ENCODE measurements at places on chromosomes 3 and 15.

- DNase-seq: no peak
Observed at GRCh38 chr3:58052373-58053273, 44.4 kb downstream of the FLNB start.

DNA sequence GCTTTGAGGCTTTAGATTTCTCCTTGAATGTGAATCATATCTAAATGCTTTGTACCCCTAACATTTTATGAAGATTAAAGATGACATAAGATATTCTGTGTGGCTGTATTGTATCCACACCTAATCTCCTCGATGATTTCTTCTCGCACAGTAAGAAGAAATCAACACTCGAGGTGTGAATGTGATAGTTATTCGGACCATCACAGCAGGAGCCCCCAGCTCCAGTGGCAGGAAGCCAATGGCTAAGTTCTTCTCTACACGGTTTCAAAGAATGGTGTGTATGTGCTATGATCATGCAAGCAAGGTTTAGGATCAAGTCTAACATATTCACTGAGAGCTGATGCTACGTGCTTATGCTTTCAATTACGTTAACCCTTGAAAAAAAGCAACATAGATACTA lies 271.0 kb downstream of the SUCLG2 start:
- DNase-seq: no peak

GRCh38 chr15:22253676-22254408 lies 173.5 kb downstream of the OR4M2 start:
- no peak for DNase-seq

GRCh38 chr15:65610871-65611718 lies at the start of gene INTS14:
TSS of gene INTS14 (minus strand) at chr15:65611131. CDS start at chr15:65607380, 3,751 bp downstream.
- DNase-seq: peak; percentile 89

DNA sequence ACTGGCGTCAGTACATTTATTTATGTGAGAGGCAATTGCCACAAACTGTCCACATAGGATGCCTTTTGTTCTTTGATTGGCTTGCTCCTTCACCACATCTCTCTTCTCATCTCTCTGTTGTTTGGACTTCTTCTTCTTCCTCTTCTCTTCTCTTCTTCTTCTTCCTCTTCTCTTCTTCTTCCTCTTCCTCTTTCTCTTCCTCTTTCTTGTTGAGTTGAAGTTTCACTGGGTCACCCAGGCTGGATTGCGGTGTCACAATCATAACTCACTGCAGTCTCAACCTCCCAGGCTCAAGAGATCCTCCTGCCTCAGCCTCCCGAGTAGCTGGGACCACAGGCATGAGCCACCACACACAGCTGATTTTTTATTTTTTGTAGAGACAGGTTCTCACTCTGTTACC lies 67.7 kb upstream of the GSK3B start:
- no peak for DNase-seq

DNA sequence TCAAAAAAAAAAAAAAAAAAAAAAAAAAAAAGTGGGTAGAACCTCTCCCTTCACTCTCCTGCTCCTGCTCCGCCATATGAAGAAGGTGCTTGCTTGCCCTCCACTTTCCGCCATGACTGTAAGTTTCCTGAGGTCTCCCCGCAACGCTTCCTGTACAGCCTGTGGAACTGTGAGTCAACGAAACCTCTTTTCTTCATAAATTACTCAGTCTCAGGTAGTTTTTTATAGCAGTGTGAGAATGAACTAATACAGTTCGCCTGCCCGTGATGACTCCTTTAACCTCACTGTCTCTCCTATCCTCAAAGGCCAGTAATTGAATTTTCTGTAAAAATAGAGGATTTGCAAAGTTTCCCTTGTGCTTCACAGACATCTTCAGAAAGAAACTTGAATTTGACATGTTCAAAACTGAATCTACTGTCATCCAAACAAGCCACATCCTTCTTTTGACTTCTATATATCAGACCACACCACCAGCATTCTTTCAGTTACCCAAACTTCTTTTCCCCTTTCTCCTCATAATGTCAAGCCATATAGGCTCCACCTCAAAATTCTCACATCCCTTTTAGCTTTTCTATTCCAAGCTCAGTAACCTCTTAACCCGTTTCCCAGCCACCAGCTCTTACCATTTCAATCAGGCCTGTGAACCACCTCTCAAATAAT lies 44.3 kb downstream of the P2RY1 start:
- no peak for DNase-seq

DNA sequence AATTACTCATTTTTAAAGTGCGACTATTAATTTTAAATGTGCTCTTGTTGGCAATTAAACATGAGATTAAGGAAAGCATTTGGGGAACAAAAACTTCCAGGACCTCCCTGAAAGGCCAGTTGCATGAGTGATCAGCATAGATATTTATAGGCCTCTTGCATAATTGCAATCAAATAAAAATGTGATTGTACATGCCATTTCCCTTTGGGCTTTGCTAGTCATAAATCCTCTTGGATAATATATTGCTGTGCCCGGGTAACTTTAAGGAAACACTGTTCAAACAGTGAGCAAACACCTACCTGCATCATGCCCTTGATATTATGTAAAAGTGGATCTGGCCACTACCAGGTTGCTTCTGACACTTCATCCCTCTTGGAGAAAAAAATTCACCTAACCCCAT lies 239.1 kb downstream of the MCTP2 start:
- DNase-seq: no peak

DNA sequence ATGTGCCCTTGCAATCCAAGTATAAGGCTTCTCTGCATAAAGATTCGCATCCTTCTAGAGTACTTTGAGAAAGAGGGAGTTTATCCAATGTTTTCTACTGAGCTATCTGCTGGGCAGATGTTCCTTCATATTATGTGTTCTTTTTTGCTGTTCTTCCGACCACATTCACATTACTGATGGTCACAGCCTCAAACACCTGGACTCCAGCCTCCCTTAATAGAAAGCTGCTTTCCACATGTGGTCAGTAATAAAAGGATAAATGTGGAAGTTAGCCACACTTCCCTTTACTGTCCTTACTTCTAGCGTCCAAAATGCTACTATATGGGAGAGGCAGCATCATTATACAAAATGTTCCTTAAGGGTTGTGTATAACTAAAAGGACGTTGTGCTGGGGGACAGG lies 116.9 kb downstream of the CD47 start:
- no peak for DNase-seq

DNA sequence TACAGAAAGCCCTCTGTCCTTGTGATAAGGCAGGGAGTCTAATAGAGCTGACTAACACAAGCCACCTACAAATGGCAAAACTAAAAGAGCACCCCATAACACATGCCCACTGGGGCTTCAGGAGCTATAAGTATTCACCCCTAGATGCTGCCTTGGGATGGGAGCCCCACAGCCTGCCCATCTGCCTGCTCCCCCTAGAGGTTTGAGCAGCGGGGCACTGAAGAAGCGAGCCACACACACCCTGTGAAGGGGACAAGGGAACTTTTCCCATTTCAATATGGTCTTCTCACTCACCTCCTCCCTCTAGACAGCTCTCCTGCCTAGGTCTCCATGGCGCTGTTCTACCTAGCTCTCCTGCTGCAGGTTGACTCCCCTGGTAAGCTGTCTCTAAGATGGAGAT lies 261.0 kb downstream of the SHQ1 start:
- DNase-seq: no peak

GRCh38 chr15:43749690-43750345 lies 3.6 kb downstream of the PDIA3 start:
- no peak for DNase-seq

DNA sequence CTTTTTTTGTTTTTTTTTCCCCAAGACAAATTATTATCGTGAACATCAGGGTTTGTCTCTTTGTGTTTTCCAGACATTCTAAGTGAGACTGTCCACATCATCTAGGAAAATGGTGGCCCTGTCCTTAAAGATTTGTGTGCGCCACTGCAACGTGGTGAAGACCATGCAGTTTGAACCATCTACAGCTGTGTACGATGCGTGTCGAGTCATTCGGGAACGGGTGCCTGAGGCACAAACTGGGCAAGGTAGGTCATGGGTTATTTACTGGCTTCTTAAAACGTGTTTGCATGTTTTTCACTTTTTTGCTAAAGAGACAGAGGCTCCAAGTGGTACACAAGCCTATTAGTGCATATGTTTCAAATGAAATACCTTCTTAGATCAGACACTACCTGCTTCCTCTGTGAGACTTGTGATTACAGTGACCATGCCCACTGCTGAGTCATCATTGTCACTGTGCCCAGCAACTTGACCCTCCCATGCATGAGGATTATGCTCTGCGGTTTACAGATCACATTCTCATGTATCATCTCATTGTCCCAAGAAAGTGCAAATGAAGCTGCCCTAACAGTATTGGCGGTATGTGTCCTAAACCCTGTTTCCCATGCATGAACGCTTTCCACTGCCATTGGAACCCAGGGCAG lies 395.2 kb upstream of the TPM1 start:
- no peak for DNase-seq

DNA sequence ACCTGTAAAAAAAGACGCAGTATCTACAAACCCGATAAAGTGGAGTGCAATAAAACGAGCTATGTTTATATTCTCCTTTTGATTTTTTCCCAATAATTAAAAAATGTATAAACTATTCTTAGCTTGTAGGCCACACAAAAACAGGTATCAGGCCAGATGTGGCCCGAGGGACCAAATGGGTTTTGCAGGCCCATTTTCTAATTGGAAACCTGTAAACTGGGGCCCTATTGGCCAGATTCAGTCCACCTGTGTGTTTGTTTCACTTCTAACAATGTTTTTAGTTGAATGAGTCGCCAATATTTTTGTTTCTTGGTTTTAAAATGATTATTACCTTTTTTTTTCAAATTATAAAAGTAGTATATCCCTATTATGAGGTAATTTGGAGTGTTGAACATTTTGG lies 29.7 kb downstream of the ZBTB38 start:
- no peak for DNase-seq

GRCh38 chr3:159258934-159259333 lies 457.1 kb downstream of the MFSD1 start:
- DNase-seq: no peak

GRCh38 chr3:48847053-48847503 lies 596 bp downstream of the PRKAR2A start:
- DNase-seq: peak; percentile 40

- DNase-seq: no peak
Observed at GRCh38 chr15:85307687-85308045, 72.7 kb upstream of the AKAP13 start.

DNA sequence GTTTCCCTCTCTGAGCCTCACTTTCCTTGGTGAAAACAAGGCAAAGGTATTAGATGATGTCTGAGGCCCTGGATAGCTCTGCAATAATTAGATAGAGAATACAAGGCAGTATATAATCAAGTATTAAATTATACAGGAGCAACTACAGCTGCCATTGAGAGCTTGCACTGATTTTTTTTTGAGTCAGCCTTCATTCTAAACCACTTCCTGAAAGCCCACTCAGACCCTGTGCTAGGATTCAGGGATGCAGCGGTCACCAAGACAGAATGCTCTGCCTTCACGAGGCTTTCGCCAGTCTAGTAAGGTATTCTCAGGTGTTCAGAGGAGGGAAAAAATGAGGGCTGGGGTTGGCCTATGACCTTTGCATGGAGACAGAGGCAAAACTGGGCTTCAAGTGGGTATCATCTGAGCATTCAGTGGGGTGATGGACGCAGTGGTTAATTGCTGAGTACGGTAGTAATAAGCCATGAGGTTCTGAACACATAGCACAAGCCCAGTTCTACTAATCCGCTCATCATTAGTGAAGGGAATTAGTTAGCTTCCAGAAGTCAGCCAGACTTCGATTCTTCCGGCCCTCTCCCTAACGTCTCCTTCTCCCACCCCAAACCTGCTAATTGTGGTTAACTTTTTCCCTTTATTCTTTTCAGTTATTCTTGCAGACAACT lies 3.6 kb downstream of the VGLL4 start:
- DNase-seq: no peak

- no peak for DNase-seq
Observed at GRCh38 chr15:63972801-63973200, 73.5 kb downstream of the DAPK2 start.

DNA sequence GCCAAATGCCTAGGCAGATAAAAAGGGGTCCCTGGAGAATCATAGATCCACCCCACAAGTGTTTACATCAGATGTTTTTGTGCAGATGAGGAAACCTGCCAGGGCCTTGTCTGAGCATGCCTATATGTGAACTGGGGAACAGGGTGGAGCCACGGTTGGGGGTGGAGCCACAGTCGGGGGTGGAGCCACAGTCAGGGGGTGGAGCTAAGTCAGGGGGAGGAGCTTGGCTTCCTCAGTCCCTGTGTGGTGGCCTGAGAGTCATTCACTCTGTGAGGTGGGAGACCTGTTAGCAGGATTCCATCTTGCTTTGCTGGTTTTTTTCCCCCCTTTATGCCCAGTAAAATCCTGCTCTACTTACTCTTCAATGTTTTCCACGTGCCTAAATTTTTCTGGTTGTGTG lies 57.8 kb upstream of the TGFBR2 start:
- no peak for DNase-seq

DNA sequence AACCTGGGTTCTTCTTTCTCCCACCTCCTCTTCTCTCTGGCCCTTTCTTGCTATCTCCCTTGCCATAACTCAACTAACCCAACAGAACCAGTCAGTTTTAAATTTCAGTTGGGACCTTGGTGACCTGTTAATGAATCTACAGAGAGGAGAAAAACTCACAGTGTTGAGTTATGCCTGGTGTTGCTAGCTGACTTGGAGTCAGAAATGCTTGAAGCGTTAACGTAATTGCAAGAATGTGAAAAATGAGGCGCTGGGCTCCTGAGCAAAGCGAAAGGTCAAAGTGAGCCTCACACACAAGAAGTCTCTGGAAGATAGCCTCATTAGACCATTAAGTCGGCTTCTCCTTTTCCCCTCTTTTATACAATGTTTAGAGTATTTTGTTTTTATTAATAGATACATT lies 18.4 kb downstream of the MEIS2 start:
- no peak for DNase-seq

DNA sequence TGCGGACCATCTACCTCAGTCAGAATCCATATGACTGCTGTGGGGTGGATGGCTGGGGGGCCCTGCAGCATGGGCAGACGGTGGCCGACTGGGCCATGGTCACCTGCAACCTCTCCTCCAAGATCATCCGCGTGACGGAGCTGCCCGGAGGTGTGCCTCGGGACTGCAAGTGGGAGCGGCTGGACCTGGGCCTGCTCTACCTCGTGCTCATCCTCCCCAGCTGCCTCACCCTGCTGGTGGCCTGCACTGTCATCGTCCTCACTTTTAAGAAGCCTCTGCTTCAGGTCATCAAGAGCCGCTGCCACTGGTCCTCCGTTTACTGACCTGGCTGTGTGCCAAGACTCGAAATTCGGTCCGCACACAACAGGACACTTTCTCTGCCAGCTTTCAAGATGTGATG lies 21.9 kb downstream of the NRROS start:
- no peak for DNase-seq

GRCh38 chr3:24401811-24402185 lies 92.9 kb downstream of the THRB start:
- DNase-seq: no peak

DNA sequence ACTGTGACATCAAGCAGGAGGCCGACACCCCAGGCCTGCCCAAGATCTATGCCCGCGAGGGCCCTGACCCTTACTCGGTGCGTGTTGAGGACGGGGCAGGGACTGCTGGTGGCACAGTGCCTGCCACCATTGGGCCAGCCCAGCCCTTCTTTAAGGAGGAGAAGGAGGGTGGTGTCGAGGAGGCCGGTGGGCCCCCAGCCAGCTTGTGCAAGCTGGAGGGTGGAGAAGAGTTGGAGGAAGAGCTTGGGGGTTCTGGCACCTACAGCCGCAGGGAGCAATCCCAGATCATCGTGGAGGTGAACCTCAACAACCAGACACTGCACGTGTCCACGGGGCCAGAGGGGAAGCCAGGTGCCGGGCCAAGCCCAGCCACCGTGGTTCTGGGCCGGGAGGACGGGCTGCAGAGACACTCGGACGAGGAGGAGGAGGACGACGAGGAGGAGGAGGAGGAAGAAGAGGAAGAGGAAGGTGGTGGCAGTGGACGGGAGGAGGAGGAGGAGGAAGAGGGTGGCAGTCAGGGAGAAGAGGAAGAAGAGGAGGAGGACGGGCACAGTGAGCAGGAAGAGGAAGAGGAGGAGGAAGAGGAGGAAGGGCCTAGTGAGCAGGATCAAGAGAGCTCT lies 5.4 kb downstream of the ZBTB47 start:
- DNase-seq: no peak

All from GM12892 (cell line).